ENCODE measurements at places on chromosomes 11 and 22.

DNA sequence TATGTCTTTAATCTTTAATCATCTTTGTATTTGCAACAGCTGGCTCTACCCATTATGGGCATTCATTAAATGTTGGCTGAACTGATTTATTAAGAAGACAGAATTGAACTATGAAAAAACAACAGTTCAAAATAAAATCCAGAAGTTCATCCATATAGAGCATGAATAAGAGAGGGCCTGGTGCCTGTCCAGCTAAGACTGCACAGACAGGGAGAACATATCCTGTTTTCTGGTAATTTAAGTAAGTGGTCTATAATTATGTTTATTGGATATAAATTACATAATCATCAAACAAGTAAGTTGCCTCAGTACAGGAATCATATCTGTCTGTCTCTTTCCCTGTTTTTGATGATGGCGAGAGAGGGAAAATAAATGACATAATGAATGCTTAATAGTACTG, 137.2 kb downstream of the RBFOX2 start:
- DNase-seq = no peak

- no peak for DNase-seq
Observed at GRCh38 chr22:46357711-46358520, 22.4 kb downstream of the TRMU start.

- no peak for DNase-seq
Observed at GRCh38 chr22:50040717-50041116, 17.4 kb downstream of the TTLL8 start.

- DNase-seq = no peak
Observed at GRCh38 chr11:133153031-133153430, 379.3 kb downstream of the OPCML start.

- DNase-seq = no peak
Observed at GRCh38 chr11:41201156-41201555, 258.3 kb downstream of the LRRC4C start.

- no peak for DNase-seq
Observed at GRCh38 chr22:29265929-29266328, 1.9 kb downstream of the RHBDD3 start.

GRCh38 chr11:58845386-58845785, 882 bp upstream of the GLYATL2 start:
- no peak for DNase-seq

DNA sequence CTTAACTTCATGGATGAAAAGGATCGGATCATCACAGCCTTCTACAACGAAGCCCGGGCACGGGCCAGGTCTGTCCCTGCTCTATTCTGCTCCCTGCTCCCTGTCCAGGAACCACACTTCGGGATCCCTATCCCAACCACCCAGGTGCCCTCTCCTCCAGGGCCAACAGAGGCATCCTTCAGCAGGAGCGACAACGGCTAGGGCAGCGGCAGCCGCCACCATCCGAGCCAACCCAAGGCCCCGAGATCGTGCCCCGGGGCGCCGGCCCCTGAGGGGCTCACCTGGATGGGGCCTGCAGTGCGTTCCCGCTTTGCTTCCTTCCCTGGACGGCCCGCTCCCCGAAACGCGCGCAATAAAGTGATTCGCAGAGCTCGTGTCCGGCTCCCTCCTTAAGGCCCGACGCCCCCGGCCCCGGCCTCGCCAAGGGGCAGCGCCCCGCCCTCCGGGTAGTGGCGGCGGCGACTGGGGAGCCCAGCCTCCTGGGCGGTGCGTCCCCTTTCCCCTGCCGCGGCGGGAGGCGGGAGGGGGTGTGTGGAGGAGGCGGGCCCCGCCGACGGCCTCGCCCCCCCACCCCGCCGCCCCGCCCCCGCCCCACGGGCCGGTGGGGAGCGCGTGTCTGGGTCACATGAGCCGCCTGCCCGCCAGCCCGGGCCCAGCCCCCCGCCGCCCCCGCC, at the start of gene VEGFB:
Gene VEGFB, plus strand, starts transcription at position 672 of the 674 bp plus-strand sequence. CDS start 250 bp downstream, outside the sequence.
- DNase-seq = peak; percentile 58

- no peak for DNase-seq
Observed at GRCh38 chr11:2249189-2249916, 21.0 kb downstream of the ASCL2 start.

- DNase-seq = no peak
Observed at GRCh38 chr11:41789376-41789775, 329.9 kb upstream of the LRRC4C start.

DNA sequence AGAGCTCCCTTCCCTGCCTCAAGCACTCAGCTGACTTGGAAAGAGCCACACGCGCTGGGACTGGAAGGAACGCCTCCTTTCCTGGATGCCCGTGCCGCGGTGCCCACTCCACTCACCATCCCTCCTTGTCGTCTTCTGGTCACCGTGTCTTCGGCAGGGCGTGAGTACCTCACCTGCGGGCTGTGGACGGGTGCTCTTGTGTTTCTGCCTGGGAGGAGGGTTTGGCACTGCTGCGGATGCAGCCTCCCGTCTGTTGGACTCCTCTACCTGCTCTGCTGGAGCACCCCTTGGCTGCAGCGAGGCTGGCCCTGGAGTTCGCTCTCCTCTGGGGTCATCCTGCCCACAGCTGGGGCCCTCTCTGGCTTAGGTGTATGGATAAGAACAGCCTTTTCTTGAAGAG, 612.7 kb downstream of the BRD1 start:
- no peak for DNase-seq

- no peak for DNase-seq
Observed at GRCh38 chr11:107605061-107606006, 14.4 kb downstream of the ELMOD1 start.

Data from stimulated activated CD8-positive, alpha-beta memory T cell treated with anti-CD3 and anti-CD28 coated beads, Interleukin-4, amount 100 ng/mL, for 1 hour (primary cell).